ENCODE measurements at places on chromosomes 4 and X.

DNA sequence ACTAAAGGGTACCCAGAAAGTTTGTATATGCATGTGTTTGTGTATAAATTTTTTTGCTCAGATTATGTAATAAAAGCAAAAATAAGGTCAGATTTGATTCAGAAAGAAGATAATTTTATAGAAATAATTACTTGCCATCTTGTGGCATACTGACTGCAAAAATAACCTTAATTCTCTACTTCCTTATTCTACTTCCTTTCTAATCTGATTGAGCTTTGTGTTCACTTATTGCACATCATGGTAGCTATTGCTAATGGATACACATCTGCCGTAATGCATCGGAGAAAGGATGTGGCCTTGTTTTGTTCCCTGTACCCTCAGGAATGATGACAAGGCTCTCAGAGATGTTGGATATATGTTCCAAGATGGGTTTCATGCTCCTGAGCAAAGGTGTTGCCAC, 10.5 kb upstream of the GNPDA2 start:
- DNase-seq, result no peak

GRCh38 chr4:129095811-129096454, at the start of gene C4orf33:
Gene C4orf33, plus strand, starts transcription at chr4:129096152. Its CDS starts 6,459 bp downstream, at chr4:129102611.
- DNase-seq, result peak; percentile 83

DNA sequence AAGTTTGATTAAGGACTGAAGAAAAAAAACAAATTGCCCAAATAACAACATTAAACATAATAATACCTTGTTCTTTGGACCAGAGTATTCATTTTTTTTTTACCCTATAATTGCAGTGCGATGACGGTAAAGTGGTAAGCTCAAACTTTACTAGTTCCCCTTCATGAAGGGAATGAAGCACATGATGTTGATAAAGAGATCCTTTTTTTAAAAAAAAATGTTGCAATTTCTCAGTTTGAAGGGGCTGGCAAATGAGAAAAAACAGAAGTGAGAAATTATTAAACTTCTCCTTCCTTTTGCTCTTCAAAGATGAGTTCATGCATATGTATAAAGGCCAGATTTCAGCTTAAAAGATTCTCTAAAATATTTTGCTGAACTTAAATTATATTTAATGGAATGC, 231.7 kb downstream of the C4orf33 start:
- DNase-seq, result no peak

- DNase-seq, result no peak
Observed at GRCh38 chr4:71564775-71565174, 219.1 kb downstream of the GC start.

GRCh38 chr4:3705236-3705987, 60.8 kb upstream of the ADRA2C start:
- no peak for DNase-seq

DNA sequence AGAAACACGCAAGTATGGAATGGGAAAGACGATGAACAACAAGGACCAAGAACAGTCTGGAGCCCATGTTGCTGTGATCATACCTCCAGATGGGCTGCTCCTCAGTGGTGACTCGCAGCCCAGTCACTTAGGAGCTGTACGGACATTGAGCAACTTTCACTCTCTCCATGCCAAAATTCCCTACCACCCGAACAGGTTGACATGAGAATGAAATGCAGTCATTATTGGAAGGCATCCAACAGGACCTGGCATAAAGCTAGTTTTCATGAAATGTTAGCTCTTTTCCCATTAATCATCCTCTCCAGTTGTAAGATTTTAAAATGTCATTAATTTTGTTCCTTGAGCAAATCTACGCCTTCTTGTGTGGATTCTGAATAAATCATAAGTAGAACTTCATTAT, 82.7 kb upstream of the GPM6B start:
- no peak for DNase-seq

DNA sequence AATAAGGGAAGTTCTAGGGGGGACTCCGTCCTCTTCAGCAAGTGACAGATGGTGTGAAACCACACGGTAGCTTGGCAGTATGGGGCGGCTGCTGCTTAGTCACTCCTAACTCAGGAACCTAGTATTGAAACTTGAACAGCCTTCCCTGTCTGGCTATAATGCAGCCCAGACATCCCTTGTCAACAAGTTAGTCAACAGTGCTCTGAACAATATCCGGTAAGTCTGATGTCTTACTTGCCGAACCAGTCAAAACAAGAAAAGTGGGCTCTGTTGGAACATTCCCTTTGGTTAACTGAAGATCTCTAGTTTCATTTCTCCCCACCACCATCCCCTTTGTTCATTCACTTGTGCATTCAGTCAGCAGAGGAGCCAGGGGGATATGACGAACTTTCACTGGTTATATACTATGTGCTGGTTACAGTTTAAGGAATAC, 18.7 kb upstream of the CXCL13 start:
- peak; percentile 82 for DNase-seq

- no peak for DNase-seq
Observed at GRCh38 chr4:184599492-184600135, 49.6 kb downstream of the CASP3 start.

GRCh38 chr4:2417765-2418649, at the start of gene ZFYVE28:
Gene ZFYVE28, minus strand, starts transcription at chr4:2418645. Its CDS starts 322 bp downstream, at chr4:2418323.
- no peak for DNase-seq

GRCh38 chr4:140523370-140523856, 555 bp upstream of the ELMOD2 start:
- no peak for DNase-seq

GRCh38 chr4:41154814-41155177, 59.5 kb downstream of the APBB2 start:
- no peak for DNase-seq

- DNase-seq, result no peak
Observed at GRCh38 chr4:14165222-14165920, 537.8 kb upstream of the BOD1L1 start.

DNA sequence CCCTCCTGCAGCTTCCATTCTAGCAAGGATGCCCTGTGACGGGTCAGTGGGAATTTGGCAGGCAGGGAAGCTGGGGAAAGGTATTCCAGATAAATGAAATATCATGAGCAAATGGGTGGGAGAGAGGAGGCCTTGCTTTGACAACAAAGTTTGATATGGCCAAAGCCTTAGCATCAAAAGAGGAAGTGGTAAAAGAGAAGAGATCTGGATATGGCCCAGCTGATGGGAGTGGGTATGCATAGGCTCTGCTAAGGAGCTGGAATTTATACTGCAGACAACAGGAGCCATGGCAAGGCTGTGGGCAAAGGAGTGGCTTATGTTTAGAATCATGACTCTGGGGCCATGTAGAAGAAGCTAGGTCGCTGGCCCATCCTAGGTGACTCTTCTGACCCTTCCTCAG, 89.2 kb downstream of the PJA1 start:
- DNase-seq, result no peak

DNA sequence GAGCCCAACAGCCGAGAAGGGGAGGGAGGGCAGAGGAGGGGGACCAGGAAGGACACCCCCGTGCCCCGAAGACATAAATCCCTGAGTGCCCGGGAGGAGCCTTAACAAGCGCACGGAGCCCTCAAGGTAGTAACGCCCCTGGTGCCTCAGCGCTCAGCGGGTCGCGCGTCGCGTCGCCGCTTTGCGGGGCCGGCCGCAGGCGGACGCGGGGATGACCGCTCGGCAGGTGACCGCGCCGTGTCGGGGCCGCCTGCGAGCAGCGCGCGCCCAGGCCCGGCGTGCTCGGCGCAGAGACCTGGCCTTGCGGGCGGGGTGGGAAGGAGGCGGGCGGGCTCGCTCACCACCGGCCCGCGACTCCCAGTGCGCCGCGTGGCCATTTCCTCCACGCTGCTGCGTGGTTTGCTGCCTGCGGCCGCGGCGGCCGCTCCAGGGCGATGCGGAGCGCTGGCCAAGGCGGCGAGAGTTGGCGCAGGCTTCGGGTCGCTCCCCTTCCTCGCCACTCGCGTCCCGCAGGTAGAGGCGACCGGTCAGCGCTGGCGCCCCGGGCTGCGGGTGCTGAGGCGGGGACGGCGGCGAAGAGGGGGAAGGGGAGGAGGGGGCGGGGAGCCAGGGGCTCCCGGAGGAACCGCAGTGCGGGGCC, 632 bp downstream of the CCSER1 start:
- peak; percentile 5 for DNase-seq

- no peak for DNase-seq
Observed at GRCh38 chrX:22268706-22269105, 4.0 kb upstream of the CBLL2 start.

DNA sequence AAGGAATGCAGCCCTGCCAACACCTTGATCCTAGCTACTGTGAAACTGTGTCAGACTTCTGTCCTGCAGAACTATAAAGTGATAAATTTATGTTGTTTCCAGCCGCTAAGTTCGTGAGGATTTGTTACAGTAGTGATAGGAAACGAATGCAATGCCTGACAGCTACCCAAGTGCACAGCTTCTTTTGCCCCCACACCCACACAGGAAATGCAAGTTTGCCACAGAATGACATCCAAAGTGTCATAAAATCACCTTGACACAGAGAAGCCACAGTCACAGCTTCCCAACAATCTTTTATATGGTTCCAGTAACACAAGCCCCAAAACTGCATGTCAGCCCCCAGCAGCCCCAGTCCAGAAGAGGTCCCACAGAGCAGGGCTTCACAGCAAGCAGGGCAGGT, 216.9 kb upstream of the S100G start:
- DNase-seq, result no peak

DNA sequence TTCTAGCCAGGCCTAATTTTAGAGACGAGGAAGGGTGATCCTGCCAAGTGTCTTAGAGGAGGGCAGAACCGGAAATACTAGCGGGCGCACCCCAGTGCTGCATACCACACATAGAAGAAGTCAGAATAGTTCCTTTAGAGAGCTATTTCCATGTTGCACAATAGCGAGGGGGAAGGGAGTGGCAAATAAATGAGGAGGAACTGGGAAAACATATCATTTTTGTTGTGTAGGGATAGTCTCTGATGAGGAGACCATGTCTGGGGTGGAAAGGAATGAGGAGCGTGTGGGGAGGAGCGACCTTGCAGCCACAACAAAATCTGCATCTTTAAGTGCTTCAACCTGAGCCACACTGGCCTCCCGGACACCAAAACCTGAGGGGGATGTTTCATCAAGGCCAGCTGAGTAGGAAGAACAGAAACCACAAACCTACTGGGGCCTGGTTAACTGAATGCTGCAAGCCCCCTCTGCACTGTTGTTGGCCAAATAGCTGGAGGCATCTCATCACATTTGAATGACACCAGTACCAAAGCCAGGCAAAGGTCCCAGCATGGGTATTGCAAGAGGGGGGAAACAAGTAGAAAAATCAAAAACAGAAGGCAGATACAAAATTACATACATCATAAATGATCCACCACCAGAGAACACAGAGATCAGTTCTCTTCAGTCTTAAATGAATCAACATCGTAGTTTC, 26.7 kb upstream of the C1QTNF7 start:
- DNase-seq, result peak; percentile 52

DNA sequence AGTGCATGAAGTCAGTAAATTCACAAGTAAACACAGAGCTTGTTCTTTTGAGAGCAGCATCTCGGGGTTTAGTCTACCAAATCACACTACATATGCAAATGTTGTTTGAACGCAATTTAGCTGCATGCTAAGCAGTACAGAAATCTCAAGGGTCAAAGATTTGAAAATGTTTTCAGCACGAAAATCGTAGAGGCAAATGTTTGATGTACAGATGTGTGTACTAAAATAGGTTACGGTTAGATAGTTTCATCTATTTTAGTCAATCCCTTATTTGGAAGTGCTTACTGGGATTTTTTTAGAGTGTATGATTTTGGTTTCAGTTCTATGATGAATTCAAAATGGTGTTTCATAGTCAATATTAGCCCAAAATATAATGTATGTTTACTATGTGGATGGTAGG, 1928.2 kb upstream of the TENM3 start:
- DNase-seq, result no peak

DNA sequence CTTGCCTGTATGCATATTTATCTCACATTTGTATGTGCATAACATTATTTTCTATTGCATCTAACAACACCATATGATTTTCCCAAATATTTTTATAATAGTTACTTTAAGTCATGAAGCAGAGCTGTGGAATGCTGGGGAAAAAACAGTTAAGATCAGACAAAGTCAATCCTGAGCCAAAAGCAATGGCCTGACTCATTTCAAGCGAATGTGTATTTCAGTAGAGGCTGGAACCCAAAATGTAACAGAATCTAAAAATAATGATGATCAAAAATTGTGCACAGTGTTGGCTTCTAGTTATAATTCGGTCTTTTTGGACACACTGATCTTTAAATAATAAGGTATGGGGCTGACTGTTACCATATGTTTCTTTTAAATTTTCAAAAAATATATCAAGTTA, 516.2 kb upstream of the ADGRL3 start:
- no peak for DNase-seq

- DNase-seq, result no peak
Observed at GRCh38 chrX:17456526-17456925, 81.5 kb downstream of the NHS start.

GRCh38 chr4:26326791-26327190, 6.0 kb downstream of the RBPJ start:
- DNase-seq, result no peak

DNA sequence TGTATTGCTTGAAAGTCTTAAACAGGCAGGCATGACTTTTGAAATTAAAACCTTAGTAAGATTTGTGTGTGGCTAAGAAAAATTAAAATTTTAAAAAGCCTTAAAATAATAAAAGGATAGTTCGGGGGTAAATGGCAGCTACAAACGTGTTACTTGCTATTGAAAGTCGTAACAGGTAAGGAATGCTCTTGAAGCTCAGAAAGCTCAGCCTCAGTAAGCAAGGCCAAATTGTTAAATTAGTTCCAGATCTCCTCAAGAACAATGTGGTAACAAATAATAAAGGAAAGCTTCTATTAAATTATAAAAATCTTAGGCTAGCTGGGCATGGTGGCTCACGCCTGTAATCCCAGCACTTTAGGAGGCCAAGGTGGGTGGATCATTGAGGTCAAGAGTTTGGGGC, 25.5 kb downstream of the PRMT9 start:
- DNase-seq, result no peak

- DNase-seq, result no peak
Observed at GRCh38 chr4:158895797-158896576, 127.2 kb downstream of the FNIP2 start.

- DNase-seq, result no peak
Observed at GRCh38 chrX:124282580-124282979, 49.9 kb upstream of the TEX13D start.

GRCh38 chr4:145132511-145133098, 34.5 kb downstream of the ABCE1 start:
- peak; percentile 30 for DNase-seq

- DNase-seq, result peak; percentile 5
Observed at GRCh38 chr4:75849461-75849860, 52.8 kb downstream of the PPEF2 start.

GRCh38 chr4:16659079-16659478, 239.4 kb downstream of the LDB2 start:
- DNase-seq, result no peak

- peak; percentile 2 for DNase-seq
Observed at GRCh38 chrX:140439476-140439875, 65.4 kb downstream of the SOX3 start.

GRCh38 chr4:41057467-41057866, 156.9 kb downstream of the APBB2 start:
- no peak for DNase-seq

- DNase-seq, result no peak
Observed at GRCh38 chr4:56302760-56303159, 84.5 kb downstream of the AASDH start.

- DNase-seq, result no peak
Observed at GRCh38 chr4:20403290-20403689, 151.6 kb downstream of the SLIT2 start.

Measured in activated CD4-positive, alpha-beta T cell treated with anti-CD3 and anti-CD28 coated beads for 48 hours (primary cell).